ENCODE measurements at places on chromosomes 2 and 18.

- DNase-seq = no peak
Observed at GRCh38 chr18:46387441-46388131, 269.4 kb downstream of the LOXHD1 start.

DNA sequence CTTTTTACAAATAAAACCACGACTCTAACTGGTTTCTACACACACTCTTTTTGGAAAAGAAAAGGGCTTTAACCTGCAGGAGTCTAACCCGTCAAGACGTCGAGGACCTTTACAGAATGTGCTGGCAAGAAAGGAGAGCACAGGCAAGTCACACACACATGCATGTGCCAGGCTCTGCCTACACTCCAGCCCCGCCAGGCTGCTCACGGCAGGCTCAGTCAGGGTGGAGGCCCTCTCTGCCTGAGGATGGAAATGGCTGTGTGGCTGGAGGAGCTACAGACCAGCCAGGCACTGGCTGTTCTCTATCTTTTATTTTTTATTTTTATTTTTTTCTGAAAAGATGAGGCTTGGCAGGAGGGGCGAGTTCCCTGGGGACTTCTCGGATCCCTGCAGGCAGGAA is 10.2 kb downstream of the SIX3 start:
- DNase-seq = no peak

DNA sequence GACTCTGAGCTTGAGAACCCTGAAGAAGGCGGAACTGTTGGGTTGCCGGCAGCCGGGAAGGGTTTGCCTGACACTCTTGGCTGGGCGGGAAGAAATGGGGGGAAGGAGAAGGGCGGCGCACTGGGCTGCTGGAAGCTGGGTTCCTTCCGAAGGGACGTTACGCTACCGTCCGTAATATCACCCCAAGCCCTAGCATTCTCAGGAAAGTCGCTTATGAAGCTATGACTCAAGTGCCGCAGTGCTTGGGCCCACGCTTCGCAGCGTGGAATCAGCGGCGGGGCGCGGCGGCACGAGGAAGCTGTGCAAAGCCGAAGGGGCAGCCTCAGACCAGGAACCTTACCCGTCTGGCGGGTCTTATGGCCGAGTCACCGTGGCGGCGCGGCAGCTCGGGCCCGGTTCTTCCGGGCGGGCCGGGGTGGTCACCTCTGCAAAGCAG is 50.2 kb upstream of the SIGLEC15 start:
- peak; percentile 69 for DNase-seq

DNA sequence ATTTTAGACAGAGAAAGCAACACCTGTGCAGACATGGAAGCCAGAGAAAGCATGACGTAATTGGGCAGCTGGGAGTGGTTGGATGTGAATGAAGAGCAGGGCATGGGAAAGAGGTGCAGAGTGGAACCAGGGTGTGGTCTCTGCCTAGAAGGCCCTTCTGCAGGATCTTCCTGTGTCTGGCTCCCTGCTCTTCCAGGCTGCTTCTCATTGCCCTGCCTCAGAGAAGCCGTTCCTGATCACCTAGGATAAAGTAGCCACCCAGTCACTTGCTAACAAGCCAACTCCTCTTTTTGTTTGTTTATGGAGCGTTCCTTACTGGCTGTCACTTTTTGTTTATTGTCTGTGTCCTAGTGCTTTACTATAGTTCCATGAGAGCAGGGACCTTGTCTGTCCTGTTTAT is 28.5 kb downstream of the GALNT1 start:
- DNase-seq = no peak

GRCh38 chr2:147559070-147559725 is 285.6 kb upstream of the ACVR2A start:
- DNase-seq = no peak

- no peak for DNase-seq
Observed at GRCh38 chr2:96253006-96253405, 12.8 kb downstream of the TMEM127 start.

GRCh38 chr2:172086241-172087206 is 1.2 kb downstream of the DLX1 start:
- DNase-seq = peak; percentile 67

GRCh38 chr18:35110059-35110458 is 68.8 kb downstream of the MAPRE2 start:
- no peak for DNase-seq

DNA sequence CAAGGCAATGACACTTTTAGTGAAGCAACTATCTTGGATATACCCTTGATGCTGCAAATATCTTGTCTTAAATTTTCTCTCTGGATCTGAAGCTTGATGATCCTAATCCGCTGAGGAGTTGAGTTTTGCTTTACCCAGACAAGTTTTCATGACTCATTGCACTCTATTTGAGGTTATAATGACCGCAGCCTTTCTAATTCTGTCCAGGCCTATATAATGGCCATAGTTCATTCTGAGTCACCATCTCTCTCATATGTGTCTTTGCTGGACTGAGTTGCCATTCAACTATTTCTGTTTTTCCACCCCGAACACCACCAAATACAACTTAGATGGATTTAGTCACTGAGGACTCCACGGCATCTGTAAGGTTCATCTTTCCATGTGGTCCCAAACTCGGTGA is 802.1 kb upstream of the FAM98A start:
- no peak for DNase-seq

DNA sequence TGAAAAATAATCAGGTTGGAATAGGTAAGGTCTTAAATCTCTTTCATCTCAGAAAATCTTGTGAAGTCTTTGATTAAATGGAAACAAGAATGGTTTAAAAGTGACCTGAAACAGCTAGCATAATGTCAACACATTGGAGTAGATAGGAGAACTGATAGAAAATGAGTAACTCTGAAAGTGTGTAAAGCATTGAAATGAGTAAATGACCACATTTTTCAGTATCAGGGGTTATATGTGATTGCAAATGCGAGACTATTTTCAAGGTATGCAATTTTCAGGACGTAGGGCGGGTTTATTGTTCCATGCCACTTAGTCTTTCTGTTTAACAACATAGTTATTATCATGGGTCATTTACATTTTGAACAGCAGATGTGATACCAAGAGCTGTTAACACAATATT is 1383.2 kb downstream of the LRP1B start:
- DNase-seq = peak; percentile 0

DNA sequence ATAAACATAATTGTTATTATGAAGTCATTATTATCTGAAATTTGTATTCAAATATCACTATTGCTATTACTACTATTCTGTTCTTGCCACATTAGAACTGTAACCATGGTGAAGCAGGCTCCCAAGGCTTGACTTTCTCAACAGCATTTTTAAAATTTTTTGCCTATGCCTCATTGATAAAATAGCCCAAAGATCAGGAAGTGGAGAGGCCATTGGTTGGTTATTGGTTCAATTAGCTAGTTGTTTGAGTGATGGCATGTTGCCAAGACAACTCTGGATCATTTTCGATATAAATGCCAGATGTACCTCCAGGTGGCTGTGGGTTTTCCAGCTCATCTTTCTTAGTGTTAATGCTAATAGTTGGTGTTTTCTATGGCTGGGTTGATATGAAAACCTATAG is 513.5 kb downstream of the TRIB2 start:
- no peak for DNase-seq

- no peak for DNase-seq
Observed at GRCh38 chr2:206832873-206833272, 67.5 kb downstream of the FASTKD2 start.

DNA sequence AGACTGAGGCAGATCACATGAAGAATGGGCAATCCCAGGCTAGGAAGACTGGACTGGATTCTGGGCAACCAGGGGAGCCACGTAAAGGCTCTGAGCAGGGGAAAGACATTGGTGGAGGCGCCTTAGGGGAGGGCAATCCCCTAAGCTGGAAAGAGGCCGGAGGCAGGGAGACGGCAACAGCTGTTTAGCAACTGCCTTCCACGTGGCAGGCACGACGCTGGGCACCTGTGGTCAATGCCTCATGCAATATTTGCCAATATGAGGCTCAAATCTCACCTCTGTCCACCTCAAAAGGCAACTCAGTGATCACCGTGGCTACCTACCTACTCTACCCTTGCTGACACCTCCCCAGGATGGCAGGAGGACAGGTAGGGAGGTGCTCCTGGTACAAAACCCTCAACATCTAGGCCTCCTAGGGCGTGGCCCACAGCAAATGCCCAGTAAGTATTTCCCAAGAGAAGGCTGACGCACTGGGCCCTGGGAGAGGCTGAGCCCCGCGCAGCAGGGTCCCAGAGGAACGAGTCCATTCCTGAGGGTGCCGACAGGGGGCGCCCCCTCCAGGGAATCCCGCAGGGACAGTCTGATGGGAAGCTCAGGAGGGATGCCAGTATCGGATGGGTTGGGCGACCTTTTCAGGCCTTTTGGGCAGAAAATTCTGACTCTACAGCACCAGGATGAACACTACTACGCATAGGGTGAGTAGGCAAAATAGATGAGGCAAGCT is 8.9 kb downstream of the BOLA3 start:
- DNase-seq = no peak

DNA sequence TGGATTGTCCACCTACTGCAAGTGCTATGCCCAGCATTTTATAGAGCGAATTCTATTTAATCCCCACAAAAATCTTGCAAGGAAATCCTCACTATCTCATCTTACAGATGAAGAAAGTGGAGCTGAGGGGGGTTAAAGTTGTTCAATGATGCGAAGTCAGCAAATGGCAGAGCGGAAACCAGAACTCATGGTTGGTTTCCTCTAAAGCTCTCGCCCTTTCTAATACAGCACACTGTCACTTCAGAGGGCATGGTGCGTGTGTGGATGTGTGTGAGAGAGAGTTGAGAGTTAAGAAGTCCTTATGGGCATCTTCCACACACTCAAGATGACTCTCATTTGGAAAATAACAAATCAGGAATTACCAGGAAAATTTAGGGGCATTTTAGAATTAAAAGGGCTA is 78.4 kb downstream of the TGFA start:
- DNase-seq = no peak

DNA sequence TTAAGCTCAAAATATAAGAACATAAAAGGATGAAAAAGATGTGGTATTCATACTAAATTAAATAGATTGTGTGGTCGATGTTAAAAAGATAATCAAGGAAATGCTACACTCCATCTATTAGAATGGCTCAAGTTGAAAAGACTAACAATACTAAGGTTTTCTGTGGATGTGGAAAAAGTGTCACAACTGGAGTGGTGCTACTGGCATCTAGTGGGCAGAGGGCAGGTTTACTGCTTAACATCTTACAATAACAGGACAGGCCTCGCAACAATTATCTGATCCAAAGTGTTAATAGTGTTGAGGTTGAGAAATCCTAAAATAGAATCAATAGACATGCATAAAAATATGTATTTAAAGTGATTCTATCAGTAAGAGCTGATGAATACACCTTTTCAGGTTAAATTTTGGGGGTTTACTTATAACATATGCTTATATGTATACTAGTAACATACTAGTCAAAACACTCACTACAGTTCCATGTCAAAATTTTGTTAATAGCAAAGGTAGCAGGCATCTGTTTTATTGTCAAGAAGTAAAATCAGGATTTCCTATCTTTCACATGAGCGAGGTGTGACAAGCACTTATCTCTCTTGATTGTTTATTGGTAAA is 91.5 kb upstream of the TMEFF2 start:
- DNase-seq = no peak

DNA sequence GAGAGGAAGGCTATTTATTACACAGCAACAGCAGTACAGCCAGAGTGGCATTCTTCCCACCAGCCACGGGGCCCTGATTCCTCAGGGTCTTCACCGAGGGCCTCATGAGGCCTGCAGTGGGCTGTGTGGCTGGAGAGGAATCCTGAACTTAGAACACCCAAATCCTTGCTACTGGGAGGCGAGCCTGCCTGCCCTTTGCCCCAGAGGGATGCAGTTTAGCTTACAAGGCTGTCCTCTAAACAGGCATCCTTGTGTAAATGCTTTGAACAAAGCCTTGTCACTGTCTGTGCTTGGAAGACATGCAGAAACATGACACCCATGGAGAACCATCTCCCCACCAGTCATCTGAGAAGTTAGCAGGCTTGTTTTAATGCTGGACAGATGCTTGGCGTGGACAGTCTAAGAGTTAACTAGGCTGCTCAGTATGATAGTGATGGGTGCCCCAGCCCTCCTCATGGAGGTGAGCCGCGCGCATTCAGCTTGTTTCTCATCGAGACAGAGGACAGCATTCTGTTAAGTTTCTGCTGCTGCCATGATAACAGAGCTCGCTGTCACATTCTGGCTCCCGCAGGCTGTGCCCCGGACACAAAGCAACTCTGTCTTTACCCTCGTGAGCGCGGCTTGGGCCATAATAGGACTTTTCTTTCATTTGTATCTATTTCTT is 42.9 kb downstream of the ADI1 start:
- no peak for DNase-seq

GRCh38 chr2:112656679-112657078 is 10.9 kb downstream of the SLC20A1 start:
- no peak for DNase-seq

GRCh38 chr2:175793648-175794047 is 208.4 kb downstream of the LNPK start:
- no peak for DNase-seq

DNA sequence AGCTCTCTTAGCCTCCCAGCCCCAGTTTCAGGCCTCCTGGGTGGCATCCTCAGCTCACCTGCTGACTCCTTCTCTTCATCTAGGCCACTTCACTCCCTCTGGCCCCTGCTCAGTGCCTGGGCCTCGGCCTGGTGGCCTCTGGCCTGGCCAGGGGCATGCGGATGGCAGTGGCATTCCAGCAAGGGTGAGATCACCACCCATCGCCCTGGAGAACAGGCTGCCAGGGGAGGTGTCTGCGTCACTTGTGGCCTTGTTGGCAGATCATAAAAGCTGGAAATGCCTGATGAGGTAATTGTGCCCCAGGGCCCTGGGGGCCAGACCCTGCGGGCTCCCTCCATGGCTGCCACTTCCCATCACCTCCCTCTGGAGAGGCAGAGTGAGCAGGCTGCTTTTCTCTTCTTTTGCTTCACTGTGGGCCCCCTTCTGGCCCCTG is 72.5 kb upstream of the SMAD2 start:
- DNase-seq = no peak

GRCh38 chr18:54607213-54608027 is 16.4 kb downstream of the DYNAP start:
- no peak for DNase-seq

DNA sequence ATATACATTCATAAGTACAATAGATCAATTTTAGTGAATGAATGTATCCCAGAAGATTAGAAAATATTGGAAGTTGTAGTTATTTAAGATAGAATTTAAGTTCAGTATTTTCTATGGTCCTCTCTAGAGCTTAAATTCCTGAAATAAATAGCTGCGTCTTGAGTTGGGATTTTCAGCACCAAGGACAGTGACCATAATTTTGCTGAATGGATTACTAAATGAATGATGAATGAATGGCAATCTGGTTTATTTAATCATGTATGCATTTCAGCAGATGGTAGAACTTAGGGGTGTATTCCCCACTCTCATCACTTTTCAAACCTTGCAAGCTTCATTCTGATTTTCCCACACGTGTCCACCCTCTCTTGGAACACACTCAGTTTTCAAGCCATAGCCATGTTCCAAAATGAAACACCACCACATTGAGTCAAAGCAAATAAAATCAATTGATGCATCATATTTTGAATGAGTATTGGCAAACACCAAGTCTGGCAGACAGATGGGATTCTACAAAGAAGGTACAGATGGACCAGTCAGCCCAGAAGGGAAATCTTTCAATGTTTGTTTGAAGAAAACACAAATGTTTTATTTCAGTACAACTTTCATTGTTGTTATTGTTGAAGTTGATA is 362.2 kb upstream of the NXPH2 start:
- DNase-seq = peak; percentile 0
